AML-193 (cell line): ENCODE measurements at places on chromosomes 6 and 20.

- no peak for DNase-seq
Measured at GRCh38 chr6:169669889-169670288, 31.9 kb downstream of the WDR27 start.

GRCh38 chr6:46052479-46052878 lies 36.8 kb upstream of the CLIC5 start:
- no peak for DNase-seq

GRCh38 chr6:29793036-29793356 lies 34.6 kb upstream of the HLA-G start:
- DNase-seq: no peak

- no peak for DNase-seq
Measured at GRCh38 chr20:5780846-5781217, 30.6 kb downstream of the SHLD1 start.

- no peak for DNase-seq
Measured at GRCh38 chr6:133811557-133811956, 77.4 kb upstream of the TCF21 start.

DNA sequence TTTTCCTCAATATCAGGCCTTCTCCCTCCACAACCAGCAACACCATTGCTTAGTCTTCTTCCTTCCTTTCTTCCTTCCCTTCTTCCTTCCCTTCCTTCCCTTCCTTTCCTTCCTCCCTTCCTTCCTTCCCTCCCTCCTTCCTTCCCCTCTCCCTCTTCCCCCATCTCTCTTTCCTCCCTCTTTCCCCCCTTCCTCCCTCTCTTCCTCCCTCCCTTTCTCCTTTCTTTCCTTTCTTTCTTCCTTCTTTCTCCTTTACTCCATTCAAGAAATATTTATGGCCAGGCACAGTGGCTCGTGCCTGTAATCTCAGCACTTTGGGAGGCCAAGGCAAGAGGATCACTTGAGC lies 66.4 kb upstream of the SIRPA start:
- DNase-seq: no peak

DNA sequence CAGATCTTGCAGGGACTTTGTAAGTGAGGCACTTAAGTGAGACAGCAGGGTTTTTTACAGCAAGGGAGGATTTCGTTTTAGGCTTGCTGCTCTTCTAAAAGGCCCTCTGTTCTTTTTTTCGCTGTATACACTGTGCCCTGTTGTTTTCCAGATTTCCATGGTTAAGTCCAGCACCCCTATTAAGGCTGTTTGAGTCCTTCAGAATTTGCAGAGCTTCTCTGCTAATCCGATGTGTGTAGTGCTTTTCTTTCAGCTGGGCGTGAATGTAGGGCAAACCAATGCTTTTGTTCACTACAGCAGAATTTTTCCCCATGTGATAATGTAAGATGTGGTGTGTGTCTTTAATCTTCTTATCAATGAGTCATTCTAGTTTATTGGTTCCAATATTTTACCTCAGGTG lies 200.5 kb upstream of the RREB1 start:
- no peak for DNase-seq

- no peak for DNase-seq
Measured at GRCh38 chr6:77650098-77650663, 2.7 kb upstream of the MEI4 start.

- DNase-seq: no peak
Measured at GRCh38 chr6:136969930-136970329, 47.8 kb downstream of the SLC35D3 start.

DNA sequence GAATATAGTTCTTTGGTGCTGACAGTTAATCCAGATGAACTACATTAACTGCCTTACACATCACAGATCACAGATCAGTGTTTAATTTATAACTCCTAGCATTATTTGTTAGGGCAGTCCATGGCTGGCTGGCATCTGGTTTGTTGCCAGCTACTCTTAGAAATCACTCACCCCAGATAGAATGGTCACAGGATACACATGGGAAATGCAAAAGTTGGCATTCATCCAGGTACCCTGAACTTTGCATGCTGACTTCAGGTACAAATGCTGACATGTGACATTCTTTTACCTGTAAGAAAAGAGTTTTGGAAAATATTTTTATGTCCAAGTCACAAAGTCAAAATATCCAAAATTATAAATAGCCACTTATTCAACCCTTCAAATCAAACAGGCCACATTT lies 20.2 kb downstream of the FBXL4 start:
- DNase-seq: no peak

DNA sequence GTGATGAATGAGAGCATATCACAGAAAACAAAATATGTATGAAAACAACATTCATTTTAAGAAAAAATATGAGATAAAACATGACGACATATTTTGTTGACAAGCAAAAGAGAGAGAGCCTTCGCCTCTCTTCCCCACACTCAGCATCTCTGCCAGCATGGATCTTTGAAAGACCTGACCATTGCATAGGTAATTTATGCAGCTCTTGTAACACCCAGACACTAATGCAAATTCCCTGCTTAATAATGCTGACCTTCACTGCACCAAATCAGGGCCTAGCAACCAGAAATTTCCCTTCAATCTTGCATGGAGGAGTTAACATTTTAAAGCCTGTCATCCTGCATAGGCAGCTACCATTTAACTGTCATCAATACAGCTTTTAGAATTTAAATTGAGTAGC lies 50.0 kb upstream of the CNR1 start:
- no peak for DNase-seq

- DNase-seq: peak; percentile 8
Measured at GRCh38 chr20:2206957-2207769, 88.6 kb upstream of the TGM3 start.

GRCh38 chr20:19122395-19122794 lies 90.0 kb upstream of the SLC24A3 start:
- no peak for DNase-seq

- no peak for DNase-seq
Measured at GRCh38 chr6:74357321-74357720, 661.3 kb downstream of the CD109 start.

- no peak for DNase-seq
Measured at GRCh38 chr6:137736048-137736818, 130.8 kb upstream of the TNFAIP3 start.

- DNase-seq: no peak
Measured at GRCh38 chr20:20340443-20340842, 27.5 kb upstream of the INSM1 start.

- no peak for DNase-seq
Measured at GRCh38 chr20:9228774-9229450, 160.0 kb downstream of the PLCB4 start.

DNA sequence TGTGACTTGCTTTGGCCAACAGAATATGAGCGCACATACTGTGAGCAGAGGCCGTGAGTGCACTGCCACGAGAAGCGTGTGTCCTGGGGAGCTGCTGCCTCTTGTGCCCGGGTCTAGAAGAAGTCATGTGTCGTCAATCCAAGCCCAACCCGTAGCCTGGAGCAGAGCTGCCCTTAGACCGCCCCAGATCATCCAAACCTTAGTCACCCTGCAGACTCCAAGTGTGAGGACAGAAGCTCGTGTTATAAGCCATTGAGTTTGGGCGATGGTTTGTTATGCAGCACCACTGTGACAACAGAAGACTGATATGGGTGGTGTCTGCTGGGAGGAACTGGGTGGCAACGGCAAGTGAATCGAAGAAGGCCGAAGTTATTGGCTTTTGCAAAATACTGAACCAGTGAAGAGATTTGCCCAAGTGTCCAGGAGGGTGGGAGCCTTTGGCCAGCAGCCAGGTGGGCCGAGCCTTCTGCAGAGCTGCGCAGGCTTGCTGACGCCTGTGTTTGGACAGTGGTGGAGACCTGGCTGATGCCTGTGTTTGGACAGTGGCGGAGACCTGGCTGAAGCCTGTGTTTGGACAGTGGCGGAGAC lies 101.3 kb upstream of the SULF2 start:
- no peak for DNase-seq

- DNase-seq: no peak
Measured at GRCh38 chr6:34037151-34037550, 108.7 kb downstream of the GRM4 start.

DNA sequence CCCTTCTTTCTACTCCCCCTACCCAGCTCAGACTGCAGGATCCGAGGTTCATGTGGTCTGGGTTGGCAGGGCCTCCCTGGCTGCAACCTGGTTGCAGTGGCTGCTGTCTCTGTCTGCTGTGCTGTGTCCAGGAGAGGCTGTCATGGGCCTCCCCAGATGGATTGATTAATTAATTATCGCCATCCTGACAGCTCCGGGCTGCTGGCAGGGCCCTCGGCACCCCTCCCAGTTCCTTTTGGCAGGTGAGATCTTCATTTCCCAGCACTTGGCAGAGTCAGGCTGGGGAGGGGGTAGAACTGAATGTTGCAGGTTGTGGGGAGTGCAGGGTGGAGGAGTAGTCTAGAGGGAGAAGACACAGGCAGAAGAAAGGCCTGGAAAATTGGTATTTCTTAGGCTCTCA lies 56.7 kb upstream of the ZFAND3 start:
- no peak for DNase-seq

- no peak for DNase-seq
Measured at GRCh38 chr20:49750611-49751396, 37.1 kb upstream of the B4GALT5 start.

GRCh38 chr6:128932061-128932460 lies 49.1 kb downstream of the LAMA2 start:
- DNase-seq: no peak

GRCh38 chr6:27700337-27700736 lies 211.9 kb downstream of the OR2B2 start:
- no peak for DNase-seq

GRCh38 chr20:23118766-23119165 lies 32.6 kb upstream of the CD93 start:
- no peak for DNase-seq

GRCh38 chr20:7378864-7379605 lies 561.2 kb downstream of the HAO1 start:
- DNase-seq: no peak

DNA sequence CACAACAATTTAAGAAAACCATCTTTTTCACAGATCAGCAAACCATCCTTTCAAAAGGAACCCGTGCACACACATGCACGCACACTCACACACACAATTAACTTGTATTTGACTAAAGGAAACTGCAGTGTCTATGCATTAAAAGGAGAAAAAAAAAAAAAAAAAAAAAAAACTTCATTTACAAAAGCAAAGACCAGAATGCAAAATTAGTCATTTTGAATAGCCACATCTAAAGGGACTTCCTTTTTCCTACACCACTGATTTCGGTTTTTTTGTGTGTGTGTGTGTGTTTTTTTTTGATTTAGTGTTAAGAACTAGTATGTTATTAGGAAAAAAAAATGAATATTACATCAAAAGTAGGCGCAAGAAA lies 6.3 kb downstream of the ZMYND8 start:
- no peak for DNase-seq

DNA sequence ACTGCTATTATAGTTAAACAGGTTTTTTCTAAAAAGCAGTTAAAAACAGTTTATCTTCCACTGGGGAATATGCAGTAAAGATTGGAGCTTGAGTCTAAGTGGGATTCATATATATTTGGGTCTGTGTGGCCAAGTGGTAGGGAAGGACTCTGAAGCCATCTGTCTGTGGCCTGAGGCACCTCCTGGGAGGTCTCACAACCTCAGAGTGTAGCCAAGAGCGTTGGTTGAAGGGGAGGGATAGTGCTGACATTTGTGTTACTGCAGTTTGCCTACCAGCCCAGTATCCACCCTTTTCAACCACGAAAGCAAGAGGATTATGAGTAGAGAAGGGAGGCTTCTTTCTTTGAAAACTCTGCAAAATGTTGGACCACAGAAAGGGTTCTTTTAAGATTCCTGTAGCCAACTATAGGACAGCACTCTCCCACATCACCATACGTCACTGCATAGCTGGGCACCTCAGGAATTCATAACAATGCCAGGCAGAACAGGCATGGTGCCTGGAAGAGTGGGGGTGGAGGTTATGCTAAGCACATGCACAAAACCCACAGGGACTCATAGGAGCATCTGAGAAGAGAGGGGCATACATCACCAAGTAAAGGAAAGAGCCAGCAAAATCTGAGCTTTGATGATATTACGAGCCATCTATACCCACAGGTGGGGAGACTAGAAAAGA lies 90.5 kb upstream of the HEY2 start:
- DNase-seq: no peak

DNA sequence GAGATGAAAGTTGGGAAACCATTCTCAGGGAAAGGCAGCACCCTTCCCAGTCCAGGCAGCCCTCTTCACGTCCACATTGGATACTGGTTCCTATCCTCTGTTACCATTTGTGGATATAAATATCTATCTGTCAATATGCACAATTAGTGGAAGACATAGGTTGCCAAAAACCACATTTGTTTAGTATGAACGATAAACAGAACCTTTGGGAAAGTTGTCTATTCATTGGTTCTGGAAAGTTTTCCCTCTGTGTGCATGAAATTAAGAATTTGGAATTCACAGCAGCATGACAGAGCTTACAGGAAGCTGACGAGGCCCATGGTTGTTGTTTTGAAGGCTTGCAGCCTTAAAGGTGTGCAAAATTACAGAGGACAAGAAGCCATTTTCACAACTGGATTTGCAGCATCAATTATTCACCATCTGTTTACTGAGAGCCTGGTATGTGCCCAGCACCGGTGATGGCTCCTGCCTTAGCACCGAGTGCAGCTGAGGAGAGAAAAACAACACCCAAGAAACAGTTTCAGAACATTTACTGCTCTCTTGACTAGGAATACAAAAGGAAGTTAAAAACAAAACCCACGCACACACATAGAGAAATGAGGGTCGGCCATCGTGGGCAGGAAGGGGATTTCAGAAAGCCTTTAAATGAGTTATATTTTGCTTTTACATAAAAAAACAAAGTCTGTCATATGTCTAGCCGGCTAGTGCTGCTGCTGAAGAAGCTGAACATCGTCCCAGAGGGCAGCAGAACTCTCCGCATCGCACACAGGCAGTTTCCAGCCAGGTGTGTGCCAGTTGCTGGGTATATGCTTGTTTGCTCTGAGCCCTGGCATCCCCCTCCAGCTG lies 319.6 kb downstream of the FARS2 start:
- DNase-seq: no peak

GRCh38 chr20:55057779-55058415 lies 582.5 kb downstream of the DOK5 start:
- DNase-seq: no peak
